ENCODE measurements at places on chromosomes 2 and 18. TPM values are rescaled to one million over a fixed set of nuclear protein-coding genes. Genes with fewer than 3 reads are reported as not detected.

DNA sequence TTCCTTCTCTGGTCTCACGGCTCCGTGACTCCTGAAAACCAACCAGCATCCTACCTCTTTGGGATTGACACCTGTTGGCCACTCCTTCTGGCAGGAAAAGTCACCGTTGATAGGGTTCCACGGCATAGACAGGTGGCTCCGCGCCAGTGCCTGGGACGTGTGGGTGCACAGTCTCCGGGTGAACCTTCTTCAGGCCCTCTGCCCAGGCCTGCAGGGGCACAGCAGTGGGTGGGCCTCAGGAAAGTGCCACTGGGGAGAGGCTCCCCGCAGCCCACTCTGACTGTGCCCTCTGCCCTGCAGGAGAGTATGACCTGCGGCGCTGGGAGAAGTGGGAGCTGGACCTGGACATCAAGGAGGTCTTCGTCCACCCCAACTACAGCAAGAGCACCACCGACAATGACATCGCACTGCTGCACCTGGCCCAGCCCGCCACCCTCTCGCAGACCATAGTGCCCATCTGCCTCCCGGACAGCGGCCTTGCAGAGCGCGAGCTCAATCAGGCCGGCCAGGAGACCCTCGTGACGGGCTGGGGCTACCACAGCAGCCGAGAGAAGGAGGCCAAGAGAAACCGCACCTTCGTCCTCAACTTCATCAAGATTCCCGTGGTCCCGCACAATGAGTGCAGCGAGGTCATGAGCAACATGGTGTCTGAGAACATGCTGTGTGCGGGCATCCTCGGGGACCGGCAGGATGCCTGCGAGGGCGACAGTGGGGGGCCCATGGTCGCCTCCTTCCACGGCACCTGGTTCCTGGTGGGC, 10.0 kb downstream of the PROC start:
- DNase-seq = no peak

DNA sequence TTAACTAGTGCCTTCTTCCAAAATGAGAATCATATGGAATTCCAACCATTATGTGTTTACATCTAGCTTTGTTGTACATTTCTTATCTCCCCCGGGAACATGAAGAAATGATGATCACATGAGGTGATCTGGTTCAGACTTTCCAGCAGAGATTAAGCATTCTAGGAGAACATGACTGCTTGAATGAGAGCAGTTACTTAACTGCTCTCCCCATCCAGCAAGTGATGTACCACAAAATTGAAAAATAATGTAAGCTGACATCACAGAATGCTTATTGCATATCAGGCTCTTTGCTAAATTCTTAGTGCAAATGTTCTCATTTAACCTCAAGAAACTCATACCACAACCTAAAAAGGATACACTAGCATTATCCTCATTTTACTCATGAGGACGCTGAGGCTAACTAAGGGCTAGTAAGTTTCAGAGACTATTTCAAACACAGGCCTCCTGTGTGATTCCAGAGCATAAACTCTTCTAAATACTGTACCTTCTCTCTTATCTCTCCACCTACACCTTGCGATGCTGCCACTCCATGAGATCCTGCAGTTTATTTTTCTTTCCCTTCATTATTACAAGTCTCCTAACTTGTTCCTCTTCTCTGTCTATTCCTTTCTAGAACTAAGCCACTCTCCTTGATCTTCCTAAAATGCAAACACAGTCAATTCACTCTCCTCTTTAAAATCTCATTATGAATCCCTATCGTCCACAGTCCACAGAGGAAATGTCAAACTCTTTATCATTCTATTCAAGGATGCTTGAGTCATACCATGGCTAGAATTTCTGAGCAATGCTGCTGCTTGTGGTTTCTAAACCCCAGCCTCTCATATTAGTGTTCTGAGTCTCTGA, 1224.8 kb upstream of the ZEB2 start:
- peak; percentile 50 for DNase-seq

- no peak for DNase-seq
Measured at GRCh38 chr2:174605687-174606086, 8.1 kb upstream of the WIPF1 start.

DNA sequence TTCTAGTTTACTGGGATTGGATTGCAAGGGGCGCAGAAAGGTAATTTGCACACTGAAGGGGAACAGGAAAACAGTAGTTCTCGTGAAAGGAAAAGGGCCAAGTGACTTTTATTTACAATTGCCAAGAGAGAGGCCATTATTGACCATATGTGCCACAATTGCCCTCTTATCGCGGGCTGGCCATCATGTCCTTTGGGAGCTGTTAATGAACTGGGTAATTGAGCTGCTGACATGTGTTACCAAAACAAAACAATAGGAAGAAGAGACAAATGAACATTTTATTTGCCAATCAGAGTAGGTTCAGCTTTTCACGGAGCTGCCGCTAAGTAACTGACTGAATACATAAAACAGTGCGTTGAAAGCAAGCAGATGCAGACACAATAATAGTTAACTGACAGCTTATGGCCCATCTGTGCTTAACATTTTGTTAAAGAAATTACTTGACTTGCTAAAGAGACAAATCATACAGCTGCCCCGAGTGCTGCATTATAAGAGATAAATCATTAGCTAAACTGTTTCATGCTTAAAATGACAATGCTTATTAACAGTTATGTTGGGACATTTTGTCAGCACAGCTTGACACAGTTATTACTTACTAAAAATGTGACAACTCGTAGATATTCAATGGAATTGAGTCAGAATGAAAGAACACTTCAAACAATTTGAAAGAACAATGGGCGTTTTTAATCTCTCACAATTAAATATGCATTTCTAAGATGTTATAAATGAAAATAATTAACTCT, 57.5 kb downstream of the PAX3 start:
- no peak for DNase-seq

DNA sequence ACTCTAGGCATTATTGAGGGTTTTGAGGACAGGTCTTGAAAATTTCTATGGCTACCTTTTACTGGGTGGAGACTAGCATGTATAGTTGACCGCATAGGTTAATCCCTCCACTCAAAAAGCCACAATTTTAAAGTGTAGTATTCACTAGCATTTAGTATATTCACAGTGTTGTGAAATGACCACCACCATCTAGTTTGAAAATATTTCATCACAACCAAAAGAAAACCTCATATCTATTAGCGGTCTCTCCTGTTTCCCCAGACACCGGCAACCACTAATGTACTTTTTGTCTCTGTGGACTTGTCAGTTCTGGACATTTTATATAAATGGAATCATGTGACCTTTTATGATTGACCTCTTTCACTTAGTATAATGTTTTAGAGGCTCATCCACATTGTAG, 53.9 kb downstream of the MSH2 start:
- DNase-seq = no peak

DNA sequence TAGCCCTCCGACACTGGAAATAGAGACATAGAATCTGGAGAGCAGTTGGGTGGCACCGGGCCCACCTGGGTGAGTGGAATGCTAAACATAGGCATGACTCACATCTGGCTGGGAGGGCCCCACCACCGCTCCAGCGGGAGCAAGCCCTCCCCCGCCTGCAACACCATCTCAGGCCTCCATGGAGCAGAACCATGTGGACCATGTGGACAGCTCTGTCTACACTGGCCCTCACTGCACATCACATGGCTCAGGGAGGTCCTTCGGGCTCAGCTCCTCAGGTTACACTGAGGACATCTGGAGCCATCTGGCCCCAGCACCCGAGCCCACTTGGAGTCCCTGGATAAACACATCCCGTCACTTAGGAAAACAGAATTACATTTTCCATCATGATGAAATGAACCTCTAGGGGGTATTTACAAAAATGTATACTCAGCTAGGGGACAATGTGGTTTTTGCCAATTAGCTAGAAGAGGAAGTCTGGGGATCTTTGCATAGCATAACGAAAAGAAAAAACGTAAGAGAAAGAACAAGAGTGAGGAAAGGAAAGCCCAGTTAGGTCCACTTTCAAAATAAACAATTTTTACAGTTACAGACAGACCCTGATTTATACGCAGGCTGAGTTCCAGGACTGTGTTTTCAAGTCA, 30.7 kb upstream of the MLPH start:
- DNase-seq = no peak

DNA sequence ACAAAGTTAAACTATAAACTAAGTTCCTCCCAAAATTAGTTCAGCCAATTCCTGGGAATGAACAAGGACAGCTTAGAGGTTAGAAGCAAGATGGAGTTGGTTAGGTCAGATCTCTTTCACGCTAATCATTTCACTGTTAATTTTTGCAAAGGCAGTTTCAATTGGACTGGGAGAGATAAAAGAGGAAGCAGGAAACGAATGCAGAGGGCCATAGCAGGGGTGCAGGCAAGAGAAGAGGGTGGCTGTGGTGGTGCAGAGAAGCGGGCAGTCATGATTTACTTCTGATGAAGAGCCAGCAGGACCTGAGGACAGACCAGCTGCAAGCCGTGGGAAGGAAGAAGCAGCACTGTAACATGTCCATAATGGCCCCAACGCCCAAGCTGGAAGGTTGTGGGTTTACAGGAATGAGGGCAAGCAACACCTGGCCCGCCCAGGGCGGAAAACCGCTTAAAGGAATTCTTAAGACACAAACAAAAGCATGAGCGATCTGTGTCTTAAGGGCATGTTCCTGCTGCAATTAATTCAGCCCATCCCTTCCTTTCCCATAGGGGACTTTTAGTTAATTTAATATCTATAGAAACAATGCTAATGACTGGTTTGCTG, 4.1 kb upstream of the RMP24 start:
- no peak for DNase-seq

The ALPI gene
- polyA plus RNA-seq = not detected

DNA sequence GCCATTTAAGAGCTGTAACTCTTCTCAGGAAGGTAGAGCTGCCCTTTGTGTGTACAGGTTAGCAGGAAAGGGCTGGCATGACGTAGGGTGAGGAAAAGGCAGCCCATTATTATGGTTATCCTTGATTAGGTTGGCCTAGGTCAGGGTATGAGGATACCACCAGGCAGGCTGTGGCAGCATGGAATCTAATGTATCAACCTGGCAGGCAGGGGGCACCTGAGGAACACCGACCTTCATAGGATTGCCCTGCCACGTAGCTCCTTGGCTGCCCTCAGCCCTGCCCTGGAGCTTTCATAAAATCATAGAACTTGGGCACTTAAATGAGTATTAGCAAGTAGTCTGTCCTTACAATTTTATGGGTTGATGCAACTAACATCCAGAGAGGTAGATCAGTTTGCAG, 261.6 kb downstream of the LTBP1 start:
- DNase-seq = no peak

- DNase-seq = no peak
Measured at GRCh38 chr2:119486196-119486827, 38.0 kb downstream of the SCTR start.

The MAP3K19 gene
- polyA plus RNA-seq = not detected

DNA sequence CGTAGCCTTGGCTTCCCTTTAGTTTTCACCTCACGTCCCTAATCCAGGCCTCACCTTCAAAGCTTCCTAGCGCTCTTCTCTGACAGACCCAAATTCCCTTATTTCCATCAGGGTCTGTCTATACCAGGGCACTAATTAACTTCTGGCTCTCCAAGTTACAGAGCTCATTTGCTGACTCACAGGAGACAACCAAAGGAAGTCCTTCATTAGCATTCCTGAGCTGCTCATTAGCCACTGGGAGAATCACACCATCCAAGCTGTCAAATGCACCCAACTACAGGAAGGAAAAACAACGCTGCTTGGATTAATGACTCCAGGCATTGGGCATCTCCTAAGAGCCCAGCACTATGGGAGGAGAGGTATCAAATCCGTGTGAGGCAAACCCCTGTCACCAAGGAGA, 109.8 kb upstream of the ALK start:
- DNase-seq = no peak

DNA sequence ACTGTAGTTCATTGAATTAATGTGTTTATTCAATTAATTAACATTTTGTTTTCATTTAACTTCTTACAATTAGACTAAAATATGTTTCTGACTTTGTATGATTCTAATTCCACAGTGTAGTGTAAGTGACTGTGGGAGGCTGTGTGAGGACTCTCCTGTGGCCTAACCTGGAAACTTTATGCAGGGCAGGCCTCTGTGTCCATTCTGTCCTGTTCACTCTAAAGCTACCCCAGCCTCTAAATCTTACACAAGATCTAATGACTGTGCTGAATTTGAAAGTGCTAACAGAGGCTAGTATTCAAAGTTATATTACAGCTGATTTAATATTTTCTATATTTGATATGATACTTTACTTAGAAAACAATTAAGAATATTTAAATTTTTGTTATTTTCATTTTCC, 270.5 kb upstream of the CDH19 start:
- DNase-seq = no peak

- DNase-seq = no peak
Measured at GRCh38 chr2:173137610-173138009, 62.0 kb downstream of the MAP3K20 start.

The SCN7A gene
- not detected for polyA plus RNA-seq

- DNase-seq = no peak
Measured at GRCh38 chr18:42640160-42640559, 475.3 kb downstream of the RIT2 start.

- DNase-seq = no peak
Measured at GRCh38 chr2:75303227-75303626, 103.9 kb upstream of the TACR1 start.

The LHCGR gene
- polyA plus RNA-seq = not detected

DNA sequence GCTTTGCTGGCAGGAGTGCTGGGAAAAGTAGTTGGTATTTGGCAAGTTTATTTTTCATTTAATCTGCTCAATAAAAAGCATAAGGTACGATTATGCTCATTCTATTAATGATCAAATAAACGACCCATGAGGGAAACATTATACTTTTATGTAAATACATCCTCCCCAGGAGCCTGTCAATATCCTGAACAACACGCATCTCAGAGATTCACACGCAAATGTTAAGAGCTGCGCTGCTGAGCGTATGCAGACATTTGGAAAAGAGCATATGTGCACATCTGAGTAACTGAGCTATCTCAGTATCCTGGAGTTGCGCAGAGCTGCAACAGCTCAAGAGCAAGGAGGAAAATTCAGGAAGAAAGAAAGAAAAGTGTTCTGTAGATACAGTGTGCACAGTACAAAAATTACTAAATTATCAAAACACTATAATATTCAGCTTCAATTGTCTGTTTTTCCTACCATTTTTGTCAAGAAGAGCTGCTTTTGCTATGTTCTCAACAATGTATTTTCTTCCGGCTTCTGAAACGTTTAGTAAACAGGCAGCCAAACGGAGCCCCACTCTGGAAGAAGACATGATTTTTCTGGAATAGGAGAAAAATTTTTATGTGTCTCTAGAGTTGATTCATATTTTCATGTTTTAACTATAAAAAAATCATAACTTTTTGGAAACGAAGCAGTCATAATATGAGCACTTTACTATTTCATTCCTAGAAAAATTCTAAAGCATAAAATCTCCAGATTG, 2.4 kb downstream of the FTCDNL1 start:
- DNase-seq = no peak

Measured in CD14-positive monocyte (primary cell).